ENCODE measurements at places on chromosomes 2 and 18.

- no peak for DNase-seq
These were observed 69.9 kb downstream of the RTTN start for GRCh38 chr18:70135604-70136003.

DNA sequence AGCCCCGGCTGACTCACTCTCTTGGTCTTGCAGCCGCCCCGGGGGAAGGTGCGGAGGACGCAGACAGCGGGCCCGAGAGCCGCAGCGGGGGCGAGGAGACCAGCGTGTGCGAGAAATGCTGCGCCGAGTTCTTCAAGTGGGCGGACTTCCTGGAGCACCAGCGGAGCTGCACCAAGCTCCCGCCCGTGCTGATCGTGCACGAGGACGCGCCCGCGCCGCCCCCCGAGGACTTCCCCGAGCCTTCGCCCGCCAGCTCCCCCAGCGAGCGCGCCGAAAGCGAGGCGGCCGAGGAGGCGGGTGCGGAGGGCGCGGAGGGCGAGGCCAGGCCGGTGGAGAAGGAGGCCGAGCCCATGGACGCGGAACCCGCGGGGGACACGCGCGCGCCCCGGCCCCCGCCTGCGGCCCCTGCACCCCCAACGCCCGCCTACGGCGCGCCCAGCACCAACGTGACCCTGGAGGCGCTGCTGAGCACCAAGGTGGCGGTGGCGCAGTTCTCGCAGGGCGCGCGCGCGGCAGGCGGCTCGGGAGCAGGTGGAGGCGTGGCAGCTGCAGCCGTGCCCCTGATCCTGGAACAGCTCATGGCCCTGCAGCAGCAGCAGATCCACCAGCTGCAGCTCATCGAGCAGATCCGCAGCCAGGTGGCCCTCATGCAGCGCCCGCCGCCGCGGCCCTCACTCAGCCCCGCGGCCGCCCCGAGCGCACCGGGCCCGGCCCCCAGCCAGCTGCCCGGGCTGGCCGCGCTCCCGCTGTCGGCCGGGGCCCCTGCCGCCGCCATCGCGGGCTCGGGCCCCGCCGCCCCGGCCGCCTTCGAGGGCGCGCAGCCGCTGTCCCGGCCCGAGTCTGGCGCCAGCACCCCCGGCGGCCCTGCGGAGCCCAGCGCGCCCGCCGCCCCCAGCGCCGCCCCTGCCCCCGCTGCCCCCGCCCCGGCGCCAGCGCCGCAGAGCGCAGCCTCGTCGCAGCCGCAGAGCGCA, 12.7 kb downstream of the SALL3 start:
- DNase-seq, result no peak

DNA sequence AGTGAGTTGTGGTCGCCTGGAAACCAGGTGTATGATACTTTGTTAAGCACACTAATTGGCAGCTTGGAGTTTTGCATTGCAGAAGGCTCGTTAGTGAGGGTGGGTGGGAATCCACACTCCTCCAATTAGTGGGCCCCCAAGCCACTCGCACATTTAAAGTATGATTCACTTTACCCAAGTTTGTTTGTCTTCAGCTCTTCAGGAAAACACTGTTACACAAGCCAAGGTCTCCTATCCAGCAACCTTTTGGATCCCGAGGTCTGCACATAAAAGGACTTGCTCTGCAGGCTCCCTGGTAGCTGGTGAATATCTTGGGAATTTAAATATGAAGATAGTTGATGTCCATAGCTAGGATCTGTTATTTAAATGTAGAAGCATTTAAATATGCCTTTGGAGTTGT, 66.1 kb downstream of the NPAS2 start:
- DNase-seq, result no peak

- DNase-seq, result no peak
These were observed 37.0 kb downstream of the LIMS1 start for GRCh38 chr2:108571286-108571685.

DNA sequence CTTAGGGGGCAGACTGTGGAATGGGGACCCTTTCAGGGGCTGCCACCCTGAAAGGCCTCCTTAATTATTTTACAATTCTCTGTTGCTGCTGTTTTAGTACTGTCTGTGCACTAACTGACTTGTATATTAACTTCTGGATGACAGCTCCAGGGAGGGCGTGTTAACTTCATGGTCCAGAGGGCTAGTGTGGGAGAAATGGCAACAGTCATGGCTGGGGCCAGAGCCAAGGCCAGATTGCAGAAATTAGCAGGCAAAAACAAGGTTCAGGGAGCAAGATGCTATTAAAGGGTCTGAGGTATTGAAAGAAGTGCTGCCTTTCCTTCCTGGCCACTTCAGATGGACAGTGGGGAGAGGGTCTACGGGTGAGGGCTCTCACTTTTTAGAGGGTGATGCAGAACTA, 9.1 kb downstream of the WIPF1 start:
- DNase-seq, result no peak

- DNase-seq, result no peak
These were observed 88.2 kb downstream of the ZNF532 start for GRCh38 chr18:58952858-58953257.

GRCh38 chr18:55301824-55302166, 286.2 kb downstream of the TCF4 start:
- no peak for DNase-seq

GRCh38 chr2:3651691-3652648, 6.0 kb upstream of the ALLC start:
- peak; percentile 49 for DNase-seq

- no peak for DNase-seq
These were observed 32.0 kb upstream of the AGAP1 start for GRCh38 chr2:235461763-235462414.

DNA sequence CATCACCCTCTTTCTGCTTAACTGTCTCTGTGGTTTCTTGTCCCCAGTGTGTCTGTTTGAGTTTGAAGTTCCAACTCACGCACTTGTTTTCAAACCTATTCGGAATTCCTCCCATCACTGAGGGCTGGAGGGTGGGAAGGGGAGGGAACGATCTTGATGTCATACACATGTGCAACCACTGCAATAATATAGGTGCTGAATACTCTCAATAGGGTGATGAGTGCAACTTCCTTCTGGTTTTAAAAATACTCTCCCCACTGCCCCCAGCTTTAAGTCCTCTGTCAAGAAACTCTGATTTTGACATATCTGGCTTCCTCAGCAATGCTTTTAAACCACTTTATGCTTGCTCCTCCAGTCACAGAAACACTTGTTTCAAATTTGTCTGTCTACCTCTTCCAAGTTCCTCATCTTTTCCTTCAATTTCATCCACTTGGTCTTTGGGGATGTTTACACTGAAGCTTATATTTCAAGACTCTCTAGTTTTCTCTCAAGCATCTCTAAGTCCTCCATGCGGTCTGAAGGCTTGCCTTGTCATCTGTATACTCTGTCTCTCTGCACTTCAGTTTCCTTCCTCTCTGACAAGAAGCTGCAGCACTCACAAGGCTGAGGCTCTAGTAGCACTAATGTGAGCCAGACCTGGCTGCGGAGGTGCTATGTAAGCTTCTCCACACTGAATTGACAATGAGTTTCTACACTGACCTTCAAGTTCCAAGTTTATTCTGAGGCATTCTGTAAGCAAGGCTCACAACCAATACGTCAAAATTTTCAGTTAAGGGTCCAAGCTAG, 422.3 kb downstream of the ZEB2 start:
- DNase-seq, result no peak

DNA sequence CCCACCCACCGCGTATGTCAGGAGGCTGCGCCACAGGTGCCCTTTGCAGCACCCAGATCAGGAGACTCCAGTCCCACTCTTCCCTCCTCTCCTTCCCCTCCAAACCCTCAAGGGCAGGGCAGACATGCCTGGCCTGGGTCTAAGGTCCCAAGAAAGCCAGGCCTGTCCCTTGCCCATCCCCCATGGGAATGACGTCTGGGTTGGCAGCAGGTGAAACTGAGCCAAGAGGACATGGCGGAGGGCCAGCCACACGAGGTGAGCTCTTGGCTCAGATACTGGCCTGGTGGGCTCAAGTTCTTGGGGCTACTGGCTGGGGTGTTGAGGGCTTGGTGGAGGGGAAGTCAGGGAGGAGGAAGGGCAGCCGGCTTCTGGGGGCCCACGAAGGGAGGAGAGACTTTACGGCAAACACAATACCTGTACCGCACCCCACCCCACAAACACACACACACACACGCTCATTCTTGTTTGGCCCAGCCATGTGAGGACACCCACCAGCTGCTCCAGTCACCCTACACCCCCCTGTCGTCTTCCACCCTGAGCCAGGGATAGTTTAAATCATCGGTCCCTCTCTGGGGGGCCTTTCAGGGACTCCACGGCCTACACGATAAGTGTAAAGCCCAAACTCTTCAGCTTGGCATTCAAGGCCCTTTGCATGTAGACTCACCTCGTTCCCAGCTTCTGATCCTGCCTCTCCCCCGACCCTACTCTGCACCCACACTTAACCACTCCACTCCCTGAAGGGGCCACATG, 24.1 kb upstream of the TNS1 start:
- DNase-seq, result no peak

DNA sequence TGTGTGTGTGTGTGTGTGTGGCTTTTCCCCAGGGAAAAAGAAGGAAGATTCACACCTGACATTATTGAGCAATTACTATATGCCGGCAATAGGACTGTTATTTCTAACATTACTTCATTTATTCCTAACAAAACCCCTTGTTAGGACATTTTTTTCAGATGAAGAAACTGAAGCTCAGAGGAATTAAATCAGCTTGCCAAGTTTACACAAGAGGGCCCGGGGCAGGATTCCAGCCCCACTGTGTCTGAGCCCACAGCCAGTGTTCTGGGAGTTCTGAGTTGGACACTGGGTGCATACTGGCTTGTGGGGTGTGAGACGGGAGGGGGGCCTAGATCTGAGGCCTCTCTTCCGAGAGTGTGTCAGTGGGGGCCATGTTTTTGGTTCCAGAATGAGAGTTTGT, 9.9 kb downstream of the TOGARAM2 start:
- DNase-seq, result no peak

DNA sequence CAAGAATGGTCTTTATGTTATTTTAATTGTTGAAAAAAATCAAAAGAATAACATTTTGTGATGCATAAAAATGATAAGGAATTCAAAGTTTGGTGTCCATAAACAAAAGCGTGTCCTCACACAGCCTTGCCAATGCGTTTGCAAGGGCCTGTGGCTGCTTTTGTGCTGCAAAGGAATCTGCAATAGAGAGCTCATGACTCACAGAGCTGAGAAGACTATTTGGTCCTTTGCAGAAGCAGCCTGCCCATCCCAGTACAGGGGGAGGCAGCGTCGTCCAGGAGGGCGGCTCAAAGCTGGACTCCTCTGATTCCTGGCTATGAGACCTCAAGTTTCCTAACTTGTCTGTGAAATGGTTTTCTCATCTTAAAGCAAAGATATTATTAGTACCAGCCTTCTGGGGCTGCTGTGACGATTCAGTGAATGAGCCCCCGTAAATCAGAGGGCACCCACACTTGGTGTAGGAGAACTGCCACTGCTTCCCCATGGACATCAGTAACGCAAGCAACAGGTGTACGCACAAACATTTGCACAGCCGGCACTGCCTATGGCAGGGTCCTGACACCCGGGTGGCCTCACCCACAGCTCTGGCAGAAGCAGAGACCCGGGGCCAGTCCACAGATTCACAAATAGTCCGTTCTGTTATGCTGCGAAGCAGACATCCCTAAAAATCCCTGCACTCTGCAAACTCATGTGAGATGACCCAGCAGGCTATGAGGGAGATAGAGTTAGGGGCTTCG, 70.6 kb upstream of the ASAP2 start:
- no peak for DNase-seq

DNA sequence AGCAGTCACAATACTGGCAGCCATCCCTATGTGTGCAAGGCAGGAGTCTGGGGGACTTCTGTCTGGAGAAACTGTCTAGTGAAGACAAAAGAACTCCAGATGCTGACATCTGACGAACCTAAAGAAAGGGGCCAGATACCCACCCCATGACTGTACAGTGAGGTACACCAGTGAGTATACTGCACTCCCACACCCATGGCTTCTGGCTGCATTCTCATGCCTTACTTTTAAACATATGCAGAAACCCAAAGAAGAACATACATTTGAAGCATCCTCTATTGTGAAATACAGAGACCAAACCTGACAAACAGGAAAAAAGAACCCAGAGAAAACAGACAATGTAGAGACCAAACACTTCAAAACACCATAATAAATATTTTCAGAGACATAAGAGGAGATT, 102.2 kb downstream of the ACTR3 start:
- DNase-seq, result no peak

DNA sequence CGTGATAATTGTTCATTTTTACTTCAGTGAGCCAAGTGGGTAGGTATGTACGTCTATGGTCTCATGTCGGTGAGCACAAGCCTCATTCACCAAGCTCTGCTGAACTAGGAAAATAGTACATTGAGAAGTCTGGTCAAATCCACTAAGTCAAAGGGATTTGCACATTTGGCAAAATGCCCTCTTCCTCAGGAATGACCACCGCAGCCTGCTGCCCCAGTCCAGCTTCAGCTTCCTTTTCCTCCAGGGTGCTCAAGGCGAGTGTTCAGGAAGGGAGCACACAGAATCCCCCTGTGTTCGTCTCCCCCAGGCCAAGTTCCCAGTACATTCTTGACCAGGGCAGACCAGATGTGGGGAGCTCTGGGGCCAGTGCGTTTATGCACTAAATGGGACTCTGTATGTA, 23.0 kb downstream of the TCF7L1 start:
- no peak for DNase-seq

- no peak for DNase-seq
These were observed 208.4 kb downstream of the CDH20 start for GRCh38 chr18:61541673-61542072.

DNA sequence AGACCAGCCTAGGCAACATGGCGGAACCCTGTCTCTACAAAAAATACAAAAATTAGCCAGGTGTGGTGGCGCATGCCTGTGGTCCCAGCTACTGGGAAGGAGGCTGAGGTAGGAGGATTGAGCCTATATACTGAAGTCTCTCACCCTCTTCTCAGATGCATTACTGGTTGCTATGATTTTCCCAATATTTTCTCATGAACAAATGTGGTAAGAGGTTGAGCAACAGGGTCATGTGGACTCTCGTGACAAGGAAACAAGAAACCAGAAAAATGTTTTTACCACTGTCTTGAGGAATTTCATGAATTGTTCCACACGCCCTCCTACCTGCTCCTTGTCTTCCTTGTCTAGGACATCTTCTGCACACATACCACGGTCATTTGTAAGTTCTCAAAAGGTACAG, 12.4 kb downstream of the LMAN2L start:
- DNase-seq, result no peak

- no peak for DNase-seq
These were observed 591.2 kb downstream of the RNF144A start for GRCh38 chr2:7508296-7508943.

DNA sequence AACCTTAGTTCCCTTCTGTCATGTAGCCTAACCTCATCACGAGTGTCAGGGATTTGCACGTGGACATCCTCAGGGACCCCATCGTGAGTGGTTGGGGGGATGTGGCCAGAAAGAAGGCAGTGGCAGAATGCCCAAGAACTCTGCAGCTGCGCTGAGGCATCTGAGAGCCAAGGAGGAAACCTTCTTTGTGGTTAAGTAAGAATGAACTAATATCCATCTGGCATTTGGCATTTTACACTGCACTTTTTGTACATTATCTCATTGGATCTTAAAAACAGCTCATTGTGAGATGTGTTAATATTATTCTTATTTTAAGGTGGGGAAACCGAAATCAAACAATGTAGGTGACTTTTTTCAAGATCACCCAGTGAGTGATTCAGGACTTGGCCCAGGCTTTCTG, 32.6 kb upstream of the APCDD1 start:
- no peak for DNase-seq

GRCh38 chr18:62716619-62717168, 1.4 kb downstream of the PHLPP1 start:
- DNase-seq, result peak; percentile 58

- DNase-seq, result no peak
These were observed 16.4 kb downstream of the WDR35 start for GRCh38 chr2:19973466-19973865.
